ENCODE measurements at places on chromosomes 2 and 18. TPM values are rescaled to one million over a fixed set of nuclear protein-coding genes. Genes with fewer than 3 reads are reported as not detected.

The LBX2 gene
- total RNA-seq, result 0.65 TPM

The AKAIN1 gene
- not detected for total RNA-seq

The PRSS56 gene
- total RNA-seq, result not detected

The RIT2 gene
- not detected for total RNA-seq

The GCA gene
- 2.2 TPM for total RNA-seq

The NR4A2 gene
- total RNA-seq, result 0.20 TPM

The UGT1A4 gene
- total RNA-seq, result not detected

The SLC5A6 gene
- total RNA-seq, result 26.0 TPM

The LYPD6 gene
- 7.5 TPM for total RNA-seq

The WDSUB1 gene
- 8.1 TPM for total RNA-seq

The TMEM169 gene
- total RNA-seq, result 0.40 TPM

The IL1B gene
- 0.22 TPM for total RNA-seq

The CYTIP gene
- total RNA-seq, result not detected

The TBR1 gene
- total RNA-seq, result under 0.01 TPM

The HAAO gene
- not detected for total RNA-seq

The PROKR1 gene
- total RNA-seq, result not detected

The TOGARAM2 gene
- under 0.01 TPM for total RNA-seq

The AQP12A gene
- total RNA-seq, result not detected

The NOSTRIN gene
- total RNA-seq, result 0.40 TPM

The LRRC30 gene
- not detected for total RNA-seq

The CRIM1 gene
- total RNA-seq, result 420 TPM

The ANKRD62 gene
- total RNA-seq, result not detected

The TFCP2L1 gene
- not detected for total RNA-seq
